Stimulated activated CD8-positive, alpha-beta memory T cell treated with anti-CD3 and anti-CD28 coated beads, Interleukin-15, amount 100 ng/mL, for 1 hour (primary cell): ENCODE measurements at places on chromosomes 2 and 18.

- DNase-seq: no peak
These were observed 9.4 kb upstream of the SERPINB7 start for GRCh38 chr18:63765837-63766236.

DNA sequence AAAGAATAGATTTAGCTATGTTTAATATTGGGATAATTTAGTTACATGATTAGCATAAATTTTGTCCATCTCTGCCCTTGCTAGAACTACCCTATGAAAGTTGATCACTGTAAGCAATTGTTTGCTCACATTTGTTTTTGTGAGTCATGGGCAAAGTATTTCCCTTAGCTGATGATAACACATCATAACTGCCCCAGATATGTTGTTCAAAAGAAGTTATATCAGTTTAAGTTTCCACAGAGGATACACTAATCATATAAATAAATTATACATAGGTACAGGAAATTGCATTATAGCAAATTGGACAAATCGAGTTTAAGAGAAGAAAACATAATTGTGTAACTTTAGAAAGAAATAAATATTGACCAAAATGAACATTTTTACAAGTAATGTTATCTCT lies 223.2 kb upstream of the PIK3C3 start:
- no peak for DNase-seq

GRCh38 chr2:16401761-16402300 lies 263.8 kb downstream of the CYRIA start:
- no peak for DNase-seq

DNA sequence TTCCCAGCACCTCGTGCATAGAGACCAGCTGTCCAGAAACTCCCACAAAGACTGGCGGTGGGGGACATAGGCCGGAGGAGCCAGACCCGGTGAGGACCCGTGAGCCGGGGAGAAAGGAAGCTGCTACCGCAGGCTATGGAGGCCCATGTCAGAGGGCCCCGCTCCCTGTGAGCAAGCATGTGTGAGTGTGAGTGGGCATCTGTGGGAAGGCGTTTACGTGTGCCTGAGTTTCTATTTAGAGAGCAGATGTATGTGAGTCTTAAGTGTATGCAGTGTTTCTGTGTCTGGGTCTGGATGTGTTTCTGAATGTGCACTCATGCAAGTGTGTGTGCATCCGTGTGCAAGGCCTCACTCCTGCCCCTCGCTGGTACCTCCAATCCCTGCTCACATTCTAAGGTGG lies 187.8 kb upstream of the RAB6C start:
- no peak for DNase-seq

- no peak for DNase-seq
These were observed 69.8 kb upstream of the ACVR1C start for GRCh38 chr2:157698430-157698829.

DNA sequence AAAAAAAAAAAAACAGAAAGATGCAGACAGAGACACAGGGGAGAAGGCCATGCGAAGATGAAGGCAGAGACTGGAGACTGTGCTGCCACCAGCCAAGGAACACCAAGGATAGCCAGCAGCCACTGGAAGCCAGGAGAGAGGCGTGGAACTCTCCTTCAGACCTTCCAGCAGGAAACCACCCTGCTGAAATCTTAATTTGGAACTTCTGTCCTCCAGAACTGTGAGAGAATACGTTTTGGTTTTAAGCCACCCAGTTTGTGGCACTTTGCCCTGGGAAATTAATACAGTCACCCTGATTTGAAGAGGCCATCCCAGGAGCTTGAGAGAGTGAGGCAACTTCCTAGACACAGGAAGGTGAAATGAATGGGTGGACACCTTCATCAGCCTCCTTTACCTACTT lies 93.7 kb downstream of the IRS1 start:
- DNase-seq: no peak

- no peak for DNase-seq
These were observed 451.9 kb downstream of the ARHGAP15 start for GRCh38 chr2:143581134-143581533.

DNA sequence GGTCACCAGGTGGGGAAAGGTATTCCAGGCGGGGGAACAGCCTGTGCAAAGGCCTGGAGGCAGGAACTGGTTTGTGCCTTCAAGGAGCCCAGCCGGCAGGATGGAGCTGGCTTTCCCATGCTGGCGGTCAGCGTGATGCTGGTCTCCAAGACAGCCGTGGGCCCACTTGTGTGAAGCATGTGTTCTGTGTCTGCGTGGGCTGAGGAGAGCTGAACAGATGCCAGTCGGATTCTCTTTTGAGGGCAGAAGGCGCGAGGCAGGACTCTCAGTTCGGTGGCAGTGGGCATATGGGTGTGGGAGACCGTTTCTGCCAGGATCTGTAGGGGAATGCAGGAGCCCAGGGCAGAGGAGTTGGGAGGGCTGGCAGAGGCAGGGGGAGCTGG lies 191.6 kb downstream of the TWIST2 start:
- no peak for DNase-seq

DNA sequence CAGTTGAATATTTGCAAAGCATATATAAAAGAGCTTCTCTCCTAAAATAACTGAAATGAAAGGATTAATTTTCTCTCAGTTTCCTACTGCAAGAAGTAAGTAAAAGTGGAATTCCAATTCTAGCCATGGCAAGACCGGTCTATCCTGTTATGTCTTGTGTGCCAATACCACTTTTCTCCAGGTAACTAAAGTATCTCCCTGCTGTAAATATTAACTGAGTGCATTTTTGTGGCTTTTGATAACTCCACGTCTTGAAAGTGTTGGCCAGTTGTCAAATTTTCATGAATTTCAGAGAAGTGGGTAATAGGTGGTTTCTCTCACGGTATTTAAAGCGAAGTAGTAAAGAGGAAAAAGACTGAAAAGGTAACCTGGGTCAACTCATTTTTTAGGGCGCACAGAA lies 225.9 kb downstream of the NEDD4L start:
- no peak for DNase-seq

DNA sequence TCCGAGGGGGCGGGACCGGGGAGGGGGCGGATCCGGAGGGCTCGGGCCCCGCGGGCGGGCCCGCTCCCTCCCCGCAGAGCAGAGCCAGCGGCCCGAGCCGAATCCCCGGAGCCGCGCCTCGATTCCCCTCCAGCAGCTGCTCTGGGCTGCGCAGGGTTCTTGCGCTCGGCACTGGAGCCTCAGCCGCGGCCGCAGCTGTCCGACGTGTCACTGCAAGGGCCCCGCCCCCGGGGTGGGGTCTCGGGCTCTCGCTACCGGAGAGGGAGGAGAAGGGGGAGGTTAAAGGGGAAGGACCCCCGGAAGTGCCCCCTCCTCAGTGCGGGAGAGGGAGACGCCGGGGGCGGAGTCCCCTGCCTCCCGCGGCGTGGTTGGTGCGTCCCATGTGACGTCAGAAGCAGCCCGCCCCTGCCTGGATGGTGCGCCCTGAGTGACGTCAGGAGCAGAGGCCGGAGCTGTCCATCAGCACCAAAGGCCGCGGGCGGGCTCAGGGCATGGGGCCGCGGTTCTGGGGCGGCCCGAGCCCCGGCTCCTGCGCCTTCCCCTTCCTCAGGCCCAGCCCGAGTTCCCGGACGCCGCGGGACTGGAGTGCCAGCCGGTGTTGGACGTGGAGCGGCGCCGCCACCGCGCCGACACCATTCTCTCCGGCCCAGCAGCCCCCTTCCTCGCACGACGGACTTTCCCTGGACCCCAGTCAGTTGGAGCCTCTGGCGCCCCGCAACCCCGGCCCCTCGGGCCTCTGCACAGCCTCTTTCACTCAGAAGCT lies at the start of the genes CHPF and TMEM198:
TSS of gene CHPF (minus strand) at position 214 of the 763 bp plus-strand sequence. CDS start 271 bp downstream, outside the sequence.
TSS of gene TMEM198 (plus strand) at position 433 of the 763 bp plus-strand sequence. CDS start 700 bp downstream, outside the sequence.
- peak; percentile 76 for DNase-seq

DNA sequence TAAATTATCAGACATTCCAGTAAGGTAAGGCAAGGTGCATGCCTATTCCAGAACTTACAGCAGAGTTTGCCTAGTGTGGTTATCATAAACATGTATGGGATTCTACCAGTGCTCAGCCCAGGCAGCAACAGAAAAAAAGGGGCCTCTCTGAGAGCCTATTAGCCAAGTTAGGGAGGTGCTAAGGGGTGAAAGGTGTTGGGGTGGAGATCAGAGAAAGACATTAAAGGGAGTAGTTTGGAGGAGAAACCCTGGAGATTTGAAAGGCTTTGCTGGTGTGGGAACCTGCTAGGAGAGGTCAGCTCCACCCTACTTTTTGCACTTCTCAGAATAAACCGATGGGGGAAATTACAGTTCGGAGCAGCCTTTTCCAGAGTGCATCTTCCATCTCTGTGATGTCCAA lies 2.9 kb downstream of the ARPC2 start:
- DNase-seq: no peak

DNA sequence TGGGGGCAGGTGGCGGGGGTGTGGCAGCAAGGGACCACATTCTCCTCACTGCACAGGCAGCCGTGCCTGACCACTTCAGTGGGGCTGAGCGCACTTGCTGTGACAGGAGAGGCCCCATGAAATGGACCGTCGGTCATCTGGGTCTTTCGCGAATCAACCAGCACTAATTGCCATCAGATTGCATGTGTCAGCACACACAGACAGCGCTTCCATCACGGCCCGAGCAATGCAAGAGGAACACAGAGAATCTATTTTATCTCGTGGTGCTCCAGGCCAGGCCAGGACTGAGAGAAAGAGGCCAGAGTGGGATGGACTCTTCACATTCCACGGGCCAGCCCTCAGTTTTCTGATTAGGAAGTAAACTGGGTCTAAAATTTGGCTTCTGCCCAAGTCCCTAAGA lies 87.0 kb downstream of the EIPR1 start:
- DNase-seq: no peak

DNA sequence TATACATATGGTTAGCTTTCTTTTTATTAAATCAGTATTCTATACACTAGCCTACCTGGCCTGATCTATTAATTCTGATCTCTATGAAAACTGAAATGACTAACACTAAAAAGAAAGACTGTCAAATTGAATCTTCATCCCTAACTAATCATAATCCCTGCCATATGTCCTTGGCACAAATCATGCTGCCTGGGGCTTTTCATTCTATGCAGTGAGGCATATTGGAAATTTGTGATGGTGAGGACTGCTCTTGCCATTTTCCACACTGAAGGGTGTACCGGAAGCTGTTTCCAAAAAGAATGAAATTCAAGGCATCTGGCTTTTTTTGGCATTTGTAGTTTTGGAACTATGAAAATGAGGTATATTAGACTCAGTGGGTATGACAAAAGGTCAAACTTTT lies 39.7 kb downstream of the RAPGEF4 start:
- DNase-seq: no peak

GRCh38 chr2:101884423-101884822 lies 107.3 kb upstream of the IL1R2 start:
- DNase-seq: no peak

- no peak for DNase-seq
These were observed 235.8 kb downstream of the EN1 start for GRCh38 chr2:118611691-118612090.

DNA sequence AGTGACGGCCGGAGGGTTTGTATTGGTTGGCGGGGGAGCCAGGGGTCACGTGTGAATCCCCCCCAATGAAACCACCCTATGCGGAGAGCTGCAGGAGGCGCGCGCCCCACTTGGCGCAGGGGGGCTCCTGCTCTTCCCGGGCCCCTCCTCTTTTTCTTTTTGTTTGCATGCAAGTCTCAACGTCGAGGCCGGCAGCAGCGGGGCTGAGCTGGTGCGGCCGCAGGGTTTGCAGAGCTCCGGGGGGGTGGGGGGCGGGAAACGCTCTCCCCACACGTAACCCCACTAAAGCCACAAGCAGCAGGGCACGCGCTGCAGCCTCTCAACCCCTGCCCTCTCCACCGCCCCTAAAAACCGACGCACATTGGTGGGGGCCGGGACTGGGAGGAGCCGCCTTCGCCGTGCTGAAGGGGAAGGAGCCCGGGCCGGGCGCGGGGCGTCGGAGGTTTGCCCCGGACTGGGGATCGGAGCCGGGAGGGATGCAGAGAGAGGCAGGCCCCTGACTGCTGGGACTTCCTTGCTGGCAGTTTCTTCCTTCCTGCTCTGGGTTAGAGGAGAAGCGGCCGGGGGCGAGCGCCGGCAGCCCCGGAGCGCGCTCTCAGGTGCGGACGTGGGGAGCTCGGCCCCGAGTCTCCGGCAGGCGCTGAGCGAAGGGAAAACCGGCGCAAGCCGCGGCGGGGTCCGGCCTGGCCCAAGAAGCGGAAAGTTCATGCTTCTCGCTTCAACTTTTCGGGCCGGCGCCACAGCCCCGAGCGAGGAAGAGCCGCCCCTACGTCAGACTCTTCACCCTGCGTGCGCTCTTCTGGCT lies 864 bp downstream of the LBH start:
- DNase-seq: peak; percentile 40

DNA sequence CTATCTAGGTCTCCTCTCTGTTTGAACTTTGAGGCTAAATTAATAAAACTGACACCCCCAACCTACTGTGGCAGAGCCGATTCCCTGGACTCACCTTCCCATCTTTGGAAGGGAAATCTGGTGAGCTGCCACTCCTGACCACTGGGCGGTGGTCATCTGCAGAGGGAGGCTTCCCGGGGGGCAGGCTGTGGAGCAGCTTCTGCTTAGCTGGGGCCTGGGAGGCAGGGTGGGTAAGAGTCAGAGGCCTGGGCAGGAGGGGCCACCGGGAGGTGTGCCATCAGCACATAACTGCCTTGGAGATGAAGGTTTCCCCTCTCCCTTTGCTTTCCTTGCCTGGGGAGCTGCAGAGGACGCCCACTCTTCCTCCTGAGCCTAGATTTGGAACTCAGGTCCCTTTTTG lies 2.3 kb upstream of the NPPC start:
- DNase-seq: no peak

DNA sequence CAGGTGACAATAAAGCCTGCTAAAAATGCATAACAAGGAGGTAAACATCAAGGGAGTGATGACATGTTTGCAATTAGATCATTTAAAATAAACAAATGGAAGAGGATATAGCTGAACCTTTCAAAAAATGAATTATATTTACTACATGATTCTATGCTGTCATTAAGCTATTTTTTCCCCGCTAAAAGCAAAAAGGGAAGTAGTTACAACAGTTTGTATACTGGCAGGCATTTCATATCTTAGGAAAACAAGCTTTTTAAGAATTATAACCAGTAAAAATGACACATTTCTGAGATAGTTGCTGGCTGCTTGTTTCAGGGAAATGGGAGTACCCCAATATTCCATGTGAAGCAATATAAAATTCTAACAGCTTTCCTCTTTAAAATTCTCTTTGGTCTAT lies 89.1 kb upstream of the ITGB6 start:
- no peak for DNase-seq

DNA sequence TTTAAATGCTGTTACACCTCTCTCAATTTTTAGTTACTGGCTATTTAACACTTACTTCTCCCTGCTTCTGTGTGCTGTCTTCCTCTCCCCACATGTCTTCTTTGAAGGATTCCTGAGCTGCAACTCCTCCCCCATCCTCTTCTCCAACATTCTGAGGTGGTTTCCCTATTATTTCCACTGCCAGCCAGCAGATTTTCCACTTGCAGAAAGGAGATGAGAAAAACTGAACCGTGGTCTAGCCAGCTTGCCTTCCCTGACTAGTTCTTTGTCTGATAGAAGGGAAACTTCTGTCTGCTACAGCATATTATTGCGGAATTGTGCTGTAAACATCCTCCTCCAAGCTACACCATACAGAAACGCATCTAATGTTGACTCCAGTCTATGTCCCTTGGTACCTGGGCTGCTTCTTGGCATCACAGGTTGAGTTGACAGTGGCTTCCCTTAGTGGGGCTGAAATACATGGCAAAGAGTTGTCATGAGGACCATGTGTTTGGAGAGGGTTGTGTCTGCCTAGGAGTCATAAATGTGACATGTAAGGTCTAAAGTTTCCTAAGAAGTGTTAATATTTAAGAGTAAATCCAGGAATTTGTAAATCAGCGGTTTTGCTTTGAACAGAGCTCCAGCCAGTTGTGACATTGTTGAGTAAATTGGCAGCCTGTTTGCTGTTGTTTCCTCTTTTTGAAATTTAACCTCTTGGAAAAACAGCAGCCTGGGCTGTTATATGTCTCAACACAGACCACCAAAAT lies 68.3 kb upstream of the RND3 start:
- DNase-seq: no peak
